ENCODE measurements at places on chromosomes 13 and 19. TPM values are rescaled to one million over a fixed set of nuclear protein-coding genes. Genes with fewer than 3 reads are reported as not detected.

Gene CARS2
- 49.1 TPM for total RNA-seq

Gene C19orf81
- total RNA-seq = 4.2 TPM

Gene KIR2DL4
- total RNA-seq = 0.04 TPM

Gene ZNF549
- total RNA-seq = 7.4 TPM

Gene PRR36
- 0.09 TPM for total RNA-seq

Gene ZNF414
- 2.8 TPM for total RNA-seq

Gene SHISA7
- total RNA-seq = under 0.01 TPM

Gene ZNF583
- 10.3 TPM for total RNA-seq

Gene GPR183
- total RNA-seq = 1.8 TPM

Gene KLK14
- total RNA-seq = not detected

Data from muscle of leg (tissue), 16 donors.